ENCODE measurements at places on chromosomes 16 and 17.

- no peak for DNase-seq
Observed at GRCh38 chr16:84883301-84883700, 63.5 kb downstream of the CRISPLD2 start.

- no peak for DNase-seq
Observed at GRCh38 chr16:75323198-75323597, 71.8 kb upstream of the BCAR1 start.

DNA sequence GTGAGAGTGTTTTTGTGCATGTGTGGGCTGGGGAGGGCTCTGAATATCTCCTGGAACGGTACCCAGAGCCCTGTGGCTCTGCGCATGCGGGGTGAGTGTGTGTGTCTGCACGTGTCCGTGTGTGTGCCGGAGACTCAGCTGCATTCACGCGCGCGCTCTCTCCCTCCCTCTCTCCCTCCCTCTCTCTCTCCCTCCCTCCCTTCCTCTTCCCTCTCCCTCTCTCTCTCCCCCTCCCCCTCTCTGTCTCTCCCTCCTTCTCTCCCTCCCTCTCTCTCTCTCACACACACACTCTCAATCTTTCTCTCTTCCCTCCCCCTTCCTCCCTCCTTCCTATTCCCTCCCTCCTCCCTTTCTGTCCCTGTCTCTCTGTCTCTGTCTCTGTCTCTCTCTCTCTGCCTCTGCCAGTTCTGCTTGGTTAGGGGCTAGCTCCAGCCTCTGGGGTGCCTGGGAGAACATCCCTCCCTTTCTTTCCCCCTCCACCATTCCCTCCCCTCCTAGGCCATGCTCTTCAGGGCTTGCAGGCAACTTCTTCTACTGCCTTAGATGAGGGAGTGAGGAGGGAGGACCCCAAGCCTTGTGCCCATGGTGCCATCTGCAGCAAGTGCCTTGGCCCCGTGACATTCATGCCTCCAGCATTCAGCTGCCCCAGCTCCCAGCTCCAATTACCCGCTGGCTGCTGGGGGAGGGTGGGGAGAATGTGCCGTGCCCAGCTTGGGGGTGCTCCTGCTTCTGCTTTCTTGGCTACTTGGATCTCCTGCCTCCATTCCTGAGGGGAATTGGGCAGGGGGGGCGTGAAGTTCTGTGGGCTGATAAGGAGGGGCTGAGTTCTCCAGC, 6.4 kb downstream of the THRA start:
- peak; percentile 56 for DNase-seq

DNA sequence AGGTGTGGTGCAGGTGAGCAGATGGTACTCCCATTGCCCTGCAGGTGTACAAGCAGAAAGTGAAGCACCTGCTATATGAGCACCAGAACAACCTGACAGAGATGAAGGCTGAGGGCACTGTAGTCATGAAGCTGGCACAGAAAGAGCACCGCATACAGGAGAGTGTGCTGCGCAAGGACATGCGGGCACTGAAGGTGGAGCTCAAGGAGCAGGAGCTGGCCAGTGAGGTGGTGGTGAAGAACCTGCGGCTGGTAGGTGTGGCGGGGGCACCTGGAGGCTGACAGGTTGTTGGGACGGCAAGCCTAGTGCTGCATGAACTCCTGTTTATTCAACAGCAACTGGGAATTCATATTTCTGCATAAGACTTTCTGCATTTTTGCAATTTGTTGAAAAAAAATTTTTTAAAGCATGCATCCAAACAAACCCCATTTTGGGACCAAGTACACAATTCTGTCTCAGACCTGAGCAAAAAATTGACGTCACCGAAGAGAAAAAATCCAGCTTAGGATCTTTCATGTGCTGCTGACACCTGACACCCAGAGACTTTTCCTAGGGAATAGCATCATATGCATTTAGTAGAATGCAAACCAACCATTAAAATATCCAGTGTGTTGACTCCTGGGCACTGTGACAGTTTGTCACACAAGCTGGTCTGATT, 13.5 kb upstream of the DBNDD1 start:
- no peak for DNase-seq

GRCh38 chr16:52727849-52728248, 180.9 kb upstream of the TOX3 start:
- no peak for DNase-seq

- DNase-seq, result no peak
Observed at GRCh38 chr17:70446446-70446845, 277.1 kb downstream of the KCNJ2 start.

DNA sequence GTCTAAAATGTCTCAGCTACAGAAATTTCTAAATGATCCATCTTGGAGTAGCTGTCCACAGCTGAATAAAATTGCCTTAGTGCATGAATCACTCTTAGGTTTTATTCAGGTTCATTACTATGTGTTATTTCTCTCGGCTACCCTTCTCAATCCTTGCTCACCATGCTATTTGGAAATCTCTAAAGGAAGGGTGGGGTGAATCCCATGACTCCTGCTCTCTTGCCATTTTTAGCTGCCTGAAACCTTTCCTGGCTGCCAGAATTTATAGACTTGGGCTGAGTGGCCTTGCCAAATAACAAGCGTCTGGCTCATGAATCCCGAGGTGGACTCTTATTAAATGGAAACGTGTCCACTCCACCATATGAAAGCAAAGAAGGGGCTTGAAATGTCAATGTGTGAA, 936.1 kb upstream of the SOX9 start:
- no peak for DNase-seq

DNA sequence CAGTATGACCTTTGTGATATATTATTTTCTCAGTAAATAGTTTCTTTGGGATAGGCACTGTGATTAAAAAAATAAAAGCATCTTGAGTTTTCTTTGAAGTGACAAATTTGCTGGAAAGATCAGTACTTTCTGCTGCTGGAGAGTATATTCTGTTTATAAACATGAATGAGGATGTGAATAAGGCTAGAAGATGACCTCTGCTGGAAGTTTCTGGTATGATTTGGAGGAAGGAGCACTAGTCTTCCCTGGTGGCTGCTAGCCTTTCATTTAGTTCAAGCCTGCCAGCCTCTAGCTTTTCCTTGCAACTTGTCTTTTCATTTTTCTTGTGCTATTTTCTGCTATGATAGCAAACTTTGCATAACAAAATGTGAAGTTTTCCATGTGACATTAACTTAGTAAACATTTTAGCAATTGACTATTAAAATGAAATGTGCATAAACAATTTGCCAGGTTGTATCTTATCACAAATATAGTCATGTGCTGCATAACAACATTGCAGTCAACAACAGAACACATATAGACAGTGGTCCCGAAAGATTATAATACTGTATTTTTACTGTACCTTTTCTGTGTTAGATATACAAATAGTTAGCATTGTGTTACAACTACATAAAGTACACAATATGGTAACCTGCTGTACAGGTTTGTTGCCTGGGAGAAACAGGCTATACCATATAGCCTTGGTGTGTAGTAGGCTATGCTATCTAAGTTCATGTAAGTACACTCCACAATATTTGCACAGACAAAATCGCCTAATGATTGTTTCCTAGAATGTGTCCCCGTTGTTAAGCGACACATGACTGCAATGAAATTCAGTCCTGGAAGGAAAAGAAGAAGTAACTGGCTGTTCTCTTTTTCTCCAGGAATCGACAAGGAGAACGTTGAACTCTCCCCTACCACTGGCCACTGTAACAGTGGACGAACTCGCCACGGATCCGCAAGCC, 18.1 kb upstream of the RAB11FIP4 start:
- no peak for DNase-seq

- no peak for DNase-seq
Observed at GRCh38 chr17:7222093-7222971, 2.6 kb downstream of the ACADVL start.

- no peak for DNase-seq
Observed at GRCh38 chr16:48197294-48197693, 41.5 kb upstream of the ABCC12 start.

- no peak for DNase-seq
Observed at GRCh38 chr16:87496447-87496801, 3.6 kb upstream of the ZCCHC14 start.

DNA sequence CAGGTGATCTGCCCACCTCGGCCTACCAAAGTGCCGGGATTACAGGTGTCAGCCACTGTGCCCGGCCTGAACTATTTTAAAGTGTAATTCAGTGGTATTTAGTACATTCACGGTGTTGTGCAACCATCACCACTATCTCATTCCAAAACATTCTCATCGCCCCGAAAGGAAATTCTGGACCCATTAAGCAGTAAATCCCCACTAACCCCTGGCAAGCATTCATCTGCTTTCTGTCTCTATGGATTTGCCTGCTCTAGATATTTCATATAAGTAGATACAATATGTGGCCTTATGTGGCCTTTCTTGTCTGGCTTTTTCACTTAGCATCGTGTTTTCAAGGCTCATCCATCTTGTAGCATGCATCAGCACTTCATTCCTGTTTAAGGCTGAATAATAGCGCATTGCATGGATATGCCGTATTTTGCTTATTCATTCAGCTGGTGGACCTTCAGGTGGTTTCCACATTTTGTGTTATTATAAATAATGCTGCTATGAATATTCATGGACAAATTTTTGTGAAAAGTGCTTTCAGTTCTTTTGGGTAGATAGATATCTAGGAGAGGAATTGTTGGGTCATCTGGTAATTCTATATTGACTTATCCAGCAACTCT, 8.4 kb upstream of the HERPUD1 start:
- no peak for DNase-seq

DNA sequence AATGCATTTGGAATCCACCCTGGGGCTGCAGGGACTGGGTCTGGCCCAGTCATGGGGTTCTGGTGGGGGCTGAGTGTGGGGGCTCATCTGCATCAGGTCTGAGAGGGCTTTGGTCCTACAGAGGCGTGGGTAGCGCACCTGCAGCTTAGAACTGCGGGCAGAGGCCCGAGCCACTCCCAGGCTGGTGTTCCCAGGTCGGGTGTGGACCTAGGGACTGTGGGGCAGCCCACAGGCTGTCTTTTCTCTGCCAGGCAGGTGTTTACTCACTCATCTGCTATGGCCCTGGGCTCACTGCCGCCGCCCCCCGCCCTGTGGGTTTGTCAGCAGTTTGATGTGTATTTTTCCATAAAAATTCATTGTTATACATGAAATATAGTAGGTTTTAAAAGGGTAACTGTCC, 27.0 kb upstream of the DOC2B start:
- DNase-seq, result no peak

DNA sequence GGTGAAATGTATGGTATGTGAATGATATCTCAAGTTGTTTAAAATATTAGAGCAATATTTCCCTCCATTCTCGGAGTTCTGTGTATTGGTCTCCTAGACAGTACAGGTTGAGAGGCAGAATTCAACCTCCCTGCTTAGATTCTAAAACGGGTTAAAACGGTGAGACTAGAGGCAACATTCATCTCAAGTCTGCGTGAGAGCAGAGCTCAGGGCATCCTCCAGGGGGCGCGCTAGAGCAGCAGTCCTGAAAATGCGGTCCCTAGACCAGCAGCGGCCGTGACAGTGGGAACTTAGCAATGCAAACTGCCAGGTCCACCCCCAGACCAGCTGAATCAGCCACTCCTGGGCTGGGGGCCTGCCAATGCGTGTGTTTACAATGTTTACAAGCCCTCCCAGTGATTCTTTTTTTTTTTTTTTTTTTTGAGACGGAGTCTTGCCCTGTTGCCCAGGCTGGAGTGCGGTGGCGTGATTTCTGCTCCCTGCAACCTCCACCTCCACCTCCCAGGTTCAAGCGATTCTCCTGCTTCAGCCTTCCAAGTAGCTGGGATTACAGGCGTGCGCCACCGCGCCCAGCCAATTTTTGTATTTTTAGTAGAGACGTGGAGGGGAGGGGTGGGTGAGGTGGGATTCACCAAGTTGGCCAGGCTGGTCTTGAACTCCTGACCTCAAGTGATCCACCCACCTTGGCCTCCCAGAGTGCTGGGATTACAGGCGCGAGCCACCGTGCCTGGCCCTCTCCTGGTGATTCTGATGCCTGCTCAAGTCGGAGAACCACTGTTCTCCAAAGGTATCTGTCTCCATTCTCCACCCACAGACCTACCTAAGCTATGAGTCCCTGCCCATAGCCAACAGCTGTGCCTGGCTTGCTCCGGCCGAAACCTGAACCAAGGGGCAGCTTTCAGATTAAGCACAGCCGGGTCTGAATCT, 24.2 kb downstream of the KLHL36 start:
- DNase-seq, result peak; percentile 69

GRCh38 chr17:27290916-27291598, 2.9 kb upstream of the WSB1 start:
- no peak for DNase-seq

GRCh38 chr16:8075271-8075670, 515.0 kb downstream of the TMEM114 start:
- no peak for DNase-seq

DNA sequence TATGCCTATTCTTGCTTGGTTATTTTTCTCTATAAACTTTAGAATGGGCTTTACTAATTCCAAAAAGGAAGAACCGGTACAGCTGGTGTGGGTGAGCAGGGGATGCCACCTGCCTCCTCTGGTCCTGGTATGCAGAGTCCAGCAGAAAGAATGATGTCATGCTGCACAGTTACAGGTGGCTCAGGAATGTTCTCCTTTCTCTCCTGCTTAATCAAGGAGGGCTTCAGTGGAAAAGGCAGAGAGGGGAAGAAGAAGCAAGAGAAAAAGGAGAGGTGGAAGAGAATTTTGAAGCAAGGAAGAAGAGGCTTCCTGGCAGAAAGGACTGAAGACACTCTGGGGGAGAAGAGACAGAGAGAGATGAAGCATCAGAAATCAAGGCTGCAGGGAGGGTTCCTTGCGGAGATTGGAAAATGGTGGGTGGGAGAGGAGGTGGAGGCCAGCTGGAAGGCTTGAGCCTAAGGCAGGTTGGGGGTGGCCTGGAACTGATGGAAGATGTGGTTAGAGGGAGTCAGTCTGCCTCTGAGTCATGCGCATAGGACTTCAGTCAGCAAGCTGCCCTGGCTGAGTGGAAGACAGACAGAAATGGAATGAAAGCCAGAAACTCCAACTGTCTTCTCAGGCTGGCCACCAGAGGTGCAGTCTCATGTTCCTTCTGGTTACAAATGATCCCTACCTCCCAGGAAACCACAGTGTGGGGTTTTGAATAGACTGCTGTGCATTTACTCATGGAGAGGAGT, 64.6 kb upstream of the CRHR1 start:
- no peak for DNase-seq

GRCh38 chr17:18148586-18148985, 35.0 kb upstream of the ALKBH5 start:
- DNase-seq, result no peak

- no peak for DNase-seq
Observed at GRCh38 chr16:17496891-17497290, 26.1 kb upstream of the XYLT1 start.

- no peak for DNase-seq
Observed at GRCh38 chr17:19730843-19731242, 14.5 kb upstream of the SLC47A2 start.

DNA sequence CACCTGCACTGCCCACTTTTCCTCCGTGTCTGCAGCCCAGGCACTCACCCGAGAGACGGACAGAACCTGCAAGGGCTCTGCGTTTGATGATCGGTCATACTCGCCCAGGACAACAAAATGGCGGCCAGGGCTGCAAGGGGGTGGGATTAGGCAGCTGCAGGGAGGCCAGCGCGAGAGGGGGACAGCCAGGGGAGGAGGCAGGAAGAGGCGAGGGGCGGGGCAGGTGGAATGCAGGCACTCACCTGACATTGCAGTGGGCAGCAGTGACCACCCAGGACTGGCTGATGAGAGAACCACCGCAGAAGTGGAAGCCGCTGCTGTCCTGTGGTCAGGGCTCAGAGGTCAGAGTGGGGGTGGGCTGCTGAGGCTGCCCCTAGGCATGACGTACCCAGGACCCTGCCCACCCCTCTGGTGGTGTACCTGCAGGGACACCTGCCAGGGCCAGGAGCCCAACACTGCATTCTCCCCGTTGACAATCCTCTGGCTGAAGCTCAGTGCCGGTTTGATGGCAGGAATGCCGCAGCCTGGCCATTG, 917 bp downstream of the CTRL start:
- DNase-seq, result no peak

- no peak for DNase-seq
Observed at GRCh38 chr17:81294512-81295030, 536 bp downstream of the SLC38A10 start.
